Stimulated activated CD4-positive, alpha-beta T cell treated with anti-CD3 and anti-CD28 coated beads, Interleukin-1b, Interleukin-23, amount 100 ng/mL, for 1 hour (primary cell): ENCODE measurements at places on chromosomes 2 and 18.

- DNase-seq, result no peak
Observed at GRCh38 chr2:101559551-101559950, 84.6 kb upstream of the RFX8 start.

DNA sequence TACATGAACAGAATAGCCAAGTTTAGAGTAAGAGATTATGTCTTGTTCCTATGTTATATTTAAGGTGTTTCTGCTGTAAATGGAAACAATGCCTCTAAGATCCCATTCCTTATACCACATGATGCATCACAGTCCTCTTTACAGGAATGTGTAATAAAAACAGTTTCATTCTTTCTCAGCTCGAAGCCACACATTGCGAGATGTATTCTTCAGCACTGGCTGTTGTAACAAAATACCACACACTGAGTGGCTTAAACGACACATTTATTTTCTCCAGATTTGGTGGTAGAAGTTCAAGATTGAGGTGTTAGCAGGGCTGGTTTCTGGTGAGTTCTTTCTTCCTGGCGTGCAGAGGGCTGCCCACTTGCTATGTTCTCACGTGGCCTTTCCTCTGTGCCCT lies 246.2 kb downstream of the SOCS6 start:
- no peak for DNase-seq

- DNase-seq, result no peak
Observed at GRCh38 chr2:85396531-85397470, 13.4 kb downstream of the CAPG start.

DNA sequence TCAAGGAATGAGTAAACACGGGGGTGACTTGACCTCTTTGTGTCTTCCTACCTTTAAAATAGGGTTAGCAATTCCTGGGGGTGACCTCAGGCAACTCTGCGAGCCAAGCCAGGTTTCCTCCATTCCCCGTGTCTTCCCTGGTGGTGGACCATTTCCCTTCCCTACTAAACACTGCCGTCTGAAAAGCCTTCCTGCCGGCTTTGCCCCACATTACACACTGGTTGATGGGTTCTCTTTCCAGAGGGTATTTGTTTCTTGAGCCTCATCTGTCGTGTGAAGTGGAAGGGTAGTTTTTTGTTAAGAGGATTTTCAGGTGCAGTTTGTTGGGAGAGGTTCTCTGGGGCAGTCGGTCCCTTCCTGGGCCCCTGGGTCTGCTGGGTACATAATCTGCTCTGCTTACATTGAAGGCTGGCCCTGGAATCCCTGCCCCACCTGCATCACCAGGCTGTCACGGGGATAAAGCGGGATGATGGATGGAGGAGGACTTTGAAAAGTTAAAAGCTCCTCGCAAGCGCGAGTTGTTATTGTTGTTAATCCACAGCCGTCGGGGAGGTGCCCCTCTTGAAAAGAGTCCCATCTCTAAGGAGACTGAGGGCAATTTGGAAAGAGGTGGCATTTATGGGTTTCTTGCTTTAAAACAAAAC lies 175.4 kb upstream of the SPRED2 start:
- no peak for DNase-seq

GRCh38 chr2:222805591-222806304 lies 55.1 kb upstream of the ACSL3 start:
- no peak for DNase-seq

DNA sequence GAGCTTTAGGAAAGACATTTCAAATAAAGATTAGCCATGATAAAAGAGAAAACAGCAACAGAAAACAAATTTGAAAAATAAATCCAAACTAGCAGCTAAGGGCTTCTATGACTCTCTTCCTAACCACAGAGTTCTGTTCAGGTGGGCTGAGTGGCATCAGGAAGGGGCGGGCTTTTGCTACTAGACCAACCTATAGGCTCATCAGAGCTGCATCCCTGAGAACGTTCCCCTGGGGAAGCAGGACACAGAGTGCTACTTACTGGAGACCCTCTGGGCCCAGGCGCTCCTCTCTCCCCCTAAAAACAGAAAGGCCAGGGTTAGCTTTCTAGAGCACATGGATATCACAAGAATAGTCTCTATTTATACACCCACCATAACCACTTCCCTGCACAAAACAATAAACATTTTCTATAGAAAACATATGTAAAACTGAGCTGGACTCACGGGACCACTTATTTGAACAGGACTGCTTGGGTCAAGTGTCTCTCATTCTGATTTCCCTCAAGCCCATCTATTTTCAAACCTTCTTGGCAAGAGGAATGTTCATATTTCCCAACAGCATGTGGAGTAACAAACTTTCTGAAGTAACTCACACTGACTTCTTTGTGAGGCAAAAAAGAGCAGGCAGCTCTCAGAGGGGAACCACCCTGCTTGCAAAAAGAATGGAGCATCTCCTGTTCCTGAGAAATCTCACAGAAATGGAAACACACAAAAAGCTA lies 78.9 kb upstream of the LMAN1 start:
- no peak for DNase-seq

- no peak for DNase-seq
Observed at GRCh38 chr18:47745227-47745626, 185.2 kb downstream of the SMAD2 start.

- no peak for DNase-seq
Observed at GRCh38 chr2:75607988-75608683, 38.4 kb upstream of the MRPL19 start.
